ENCODE measurements at places on chromosomes 1 and 21.
A peak's percentile ranks its signal among the peaks of the same experiment; 100 is the strongest.

DNA sequence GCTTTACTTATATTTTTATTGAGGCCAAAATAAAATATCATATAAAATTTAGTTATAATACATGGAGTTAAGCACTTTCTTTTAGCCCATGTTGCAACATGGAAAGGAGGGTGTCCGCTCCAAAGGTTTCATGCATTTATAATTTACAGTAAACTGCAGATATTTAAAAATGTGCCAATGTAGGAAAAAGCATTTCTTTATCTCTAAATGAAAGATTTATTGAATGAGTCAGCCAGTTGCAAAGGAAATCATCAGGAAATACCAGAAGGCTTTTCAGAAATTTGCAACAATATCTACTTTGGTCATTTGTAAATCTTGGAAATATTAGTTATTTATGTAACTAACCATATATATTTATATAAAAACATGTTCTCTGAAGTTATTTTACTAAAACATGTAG, 12.1 kb downstream of the ATP6V1G3 start:
- DNase-seq: no peak

DNA sequence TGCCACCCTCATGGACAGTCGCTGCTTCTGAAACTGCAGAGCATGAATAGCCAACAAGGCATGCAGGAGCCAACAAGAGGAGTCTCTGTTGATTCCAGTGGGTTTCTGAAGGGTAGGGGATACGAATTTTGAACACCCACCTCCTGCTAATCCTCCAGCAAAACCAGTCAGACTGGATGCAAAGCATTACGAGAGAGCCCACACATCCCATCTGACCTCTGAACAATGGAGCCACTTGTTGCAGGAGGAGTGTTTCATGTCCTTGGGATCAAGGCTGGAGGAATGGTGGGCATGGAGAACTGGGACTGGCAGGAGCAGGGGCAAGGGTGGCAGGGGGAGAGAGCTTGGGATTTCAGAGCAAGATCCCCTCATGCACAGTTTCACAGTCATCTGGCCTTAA, 1.6 kb downstream of the VTCN1 start:
- DNase-seq: no peak

DNA sequence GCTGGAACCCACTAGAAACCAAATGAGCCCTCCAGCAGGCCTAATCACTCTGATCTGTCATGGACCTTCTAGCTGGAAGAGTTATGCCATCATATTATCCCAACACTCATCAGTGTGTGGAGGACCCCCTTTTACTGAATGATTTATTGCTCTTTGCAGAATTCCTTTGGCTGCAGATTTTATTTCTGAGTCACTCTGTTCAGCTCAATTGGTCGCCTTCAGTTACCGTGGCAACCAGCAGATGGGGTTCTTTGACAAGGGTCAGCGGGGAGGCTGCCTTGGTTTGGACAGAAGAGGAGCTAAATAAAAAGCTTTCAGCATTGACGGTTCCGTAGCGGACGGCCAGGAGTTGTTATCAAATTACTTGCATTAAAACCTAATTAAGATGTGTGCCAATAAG, 220.1 kb downstream of the SDCCAG8 start:
- DNase-seq: no peak

DNA sequence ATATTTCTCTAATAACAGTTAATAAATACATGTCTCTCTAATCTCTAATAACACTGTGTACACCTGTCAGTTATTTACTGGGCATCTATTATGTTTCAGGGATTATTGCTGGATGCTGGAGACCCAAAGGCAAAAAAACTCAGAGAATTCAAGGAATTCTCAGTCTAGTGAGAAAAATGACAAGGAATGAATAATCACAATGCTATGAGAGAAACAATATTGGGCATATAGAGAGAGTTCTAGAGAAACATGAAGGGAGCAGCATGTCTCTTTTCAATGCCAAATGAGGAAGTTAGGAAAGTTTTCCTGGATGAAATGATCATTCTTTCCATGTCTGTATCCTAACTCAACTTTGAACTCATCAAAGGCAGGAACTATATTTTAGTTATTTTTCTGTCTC, 82.8 kb downstream of the TNFSF18 start:
- no peak for DNase-seq

GRCh38 chr1:152866321-152866720, 6.5 kb downstream of the LCE7A start:
- DNase-seq: no peak

DNA sequence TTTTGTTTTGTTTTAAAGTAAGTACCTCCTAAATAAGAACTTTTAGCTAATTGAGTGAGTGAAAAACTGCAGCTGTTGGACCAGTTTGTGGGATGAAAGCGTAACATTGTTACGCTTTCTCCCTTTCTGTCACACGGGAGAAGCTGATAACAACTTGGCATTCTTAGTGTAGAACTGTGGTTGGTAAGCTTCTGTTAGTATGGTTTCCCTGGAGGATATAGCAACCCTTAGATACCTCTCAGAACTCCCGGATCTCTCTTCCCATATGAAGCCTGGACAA, 98.2 kb downstream of the CACHD1 start:
- no peak for DNase-seq

- DNase-seq: no peak
Measured at GRCh38 chr21:38268864-38269575, 12.2 kb downstream of the KCNJ15 start.

DNA sequence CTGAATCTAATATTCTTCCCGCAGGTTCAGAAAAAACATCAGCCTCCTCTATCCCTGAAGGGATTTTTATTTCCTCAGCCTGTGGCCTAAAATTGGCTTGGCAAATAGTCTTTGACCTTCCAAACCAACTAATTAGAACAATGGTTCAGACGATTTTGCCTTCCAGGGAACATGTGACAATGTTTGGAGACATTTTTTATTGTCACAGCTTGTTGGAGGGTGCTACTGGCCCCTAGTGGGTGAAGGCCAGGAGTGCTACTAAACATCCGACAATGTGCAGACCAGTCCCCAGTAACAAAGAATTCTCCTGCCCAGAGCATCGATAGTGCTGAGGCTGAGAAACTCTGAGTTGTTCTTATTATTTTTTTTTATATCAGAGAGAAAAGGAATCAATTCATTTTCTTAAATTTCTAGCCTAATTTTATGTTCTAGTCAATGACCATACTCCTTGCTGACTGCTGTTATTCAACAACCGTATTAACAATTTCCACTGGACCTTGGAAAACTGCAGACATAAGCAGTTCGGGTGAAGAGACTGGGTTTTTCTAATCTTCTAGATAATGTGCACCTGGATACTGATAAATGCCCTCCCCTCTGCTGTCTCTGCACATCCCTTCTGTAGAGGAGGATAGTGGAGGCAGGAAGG, 280.7 kb downstream of the LMX1A start:
- DNase-seq: no peak

GRCh38 chr1:115732316-115732715, 36.2 kb downstream of the CASQ2 start:
- DNase-seq: no peak

GRCh38 chr1:4871373-4871772, 217.0 kb downstream of the AJAP1 start:
- no peak for DNase-seq

- DNase-seq: no peak
Measured at GRCh38 chr1:32219022-32219421, 3.1 kb downstream of the TMEM234 start.

DNA sequence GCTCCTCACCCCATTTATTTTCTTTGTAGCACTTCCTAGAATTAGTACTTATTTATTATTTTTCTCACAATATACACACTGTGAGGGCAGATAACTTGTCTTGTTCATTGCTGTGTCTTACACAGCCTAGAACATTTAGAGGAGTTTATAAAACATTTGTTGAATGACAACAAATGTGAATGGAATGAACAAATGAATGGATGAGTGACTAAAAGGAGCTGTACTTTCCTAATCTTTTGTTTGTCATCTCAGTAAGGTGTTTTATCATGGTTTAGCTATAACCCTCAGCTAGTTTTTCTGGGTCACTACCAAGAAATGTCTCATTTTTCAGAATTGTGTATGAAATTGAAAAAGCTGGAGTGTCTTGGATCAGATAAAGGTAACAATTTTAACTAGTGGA, 239.3 kb upstream of the KCNK2 start:
- DNase-seq: no peak

DNA sequence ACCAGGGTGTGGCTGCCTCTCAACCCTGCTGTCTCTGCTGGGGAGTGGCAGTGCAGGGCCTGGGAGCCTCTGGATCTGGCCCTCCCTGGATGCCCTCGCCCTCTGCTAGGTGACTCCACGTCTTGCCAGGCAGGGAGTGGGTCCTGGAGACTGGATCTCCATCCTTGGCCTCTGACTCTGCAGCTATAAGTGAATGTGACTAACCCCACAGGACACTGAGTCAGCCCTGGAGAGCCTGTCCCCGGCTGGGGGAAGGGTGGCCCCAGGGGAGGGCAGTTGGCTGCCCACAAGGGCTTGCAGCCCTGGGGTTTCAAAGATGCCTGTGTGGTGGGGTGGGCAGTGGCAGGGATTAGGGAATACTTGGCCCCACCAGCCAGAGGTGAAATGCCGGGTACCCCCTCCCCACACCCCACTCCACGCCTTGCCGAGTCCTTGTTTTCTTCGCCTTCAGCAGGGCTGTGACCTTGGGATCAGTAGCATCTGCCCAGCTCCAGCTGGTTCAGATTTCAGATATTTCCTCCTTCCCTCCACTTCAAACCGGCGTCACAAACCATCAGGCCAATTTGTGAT, 1.9 kb upstream of the MYBPH start:
- peak; percentile 23 for DNase-seq

GRCh38 chr1:161985301-161985822, 38.3 kb downstream of the OLFML2B start:
- DNase-seq: no peak

DNA sequence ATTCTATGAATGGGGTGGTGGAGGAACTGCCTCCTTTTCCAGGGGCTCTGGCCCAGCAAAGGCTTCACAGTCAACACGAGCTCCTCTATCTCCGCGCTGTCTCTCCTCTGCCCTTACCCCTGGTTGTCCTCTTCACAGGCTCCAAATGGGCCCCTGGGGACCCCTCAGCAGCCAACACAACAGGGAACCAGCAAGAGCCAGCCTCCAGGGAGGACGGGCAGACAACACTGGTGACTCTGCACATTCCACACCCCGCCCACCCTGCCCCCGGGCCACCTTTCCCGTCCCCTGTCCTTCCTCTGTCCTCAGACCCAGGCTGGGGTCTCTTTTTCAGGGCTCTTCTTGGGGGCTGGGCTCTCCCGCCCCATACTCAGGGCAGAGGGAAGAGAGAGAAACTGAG, 17.5 kb upstream of the ETV3 start:
- no peak for DNase-seq

- DNase-seq: no peak
Measured at GRCh38 chr1:196733091-196733970, 41.3 kb upstream of the CFHR3 start.

GRCh38 chr1:173097001-173097400, 46.3 kb upstream of the TNFSF18 start:
- DNase-seq: no peak

GRCh38 chr1:8599646-8600212, 217.7 kb downstream of the RERE start:
- DNase-seq: no peak

DNA sequence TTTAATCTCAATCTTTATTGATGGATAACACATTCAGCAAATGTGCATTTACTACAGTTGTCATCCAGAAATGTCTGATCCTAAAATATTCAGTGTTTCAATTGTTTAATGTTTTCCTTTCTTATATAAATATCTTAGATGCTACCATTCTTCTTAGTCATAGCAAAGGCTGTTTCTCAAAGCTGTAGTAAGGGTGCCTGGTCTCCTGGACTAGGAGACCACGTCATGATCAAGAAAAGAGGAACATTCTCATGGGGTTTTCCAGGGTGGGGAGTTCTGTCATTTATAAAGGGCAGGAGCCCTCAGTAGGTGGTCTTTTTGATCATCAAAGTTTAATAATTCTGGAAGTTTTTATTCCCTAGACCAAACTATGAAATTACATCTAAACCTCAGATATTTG, 292.8 kb downstream of the HMCN1 start:
- no peak for DNase-seq

DNA sequence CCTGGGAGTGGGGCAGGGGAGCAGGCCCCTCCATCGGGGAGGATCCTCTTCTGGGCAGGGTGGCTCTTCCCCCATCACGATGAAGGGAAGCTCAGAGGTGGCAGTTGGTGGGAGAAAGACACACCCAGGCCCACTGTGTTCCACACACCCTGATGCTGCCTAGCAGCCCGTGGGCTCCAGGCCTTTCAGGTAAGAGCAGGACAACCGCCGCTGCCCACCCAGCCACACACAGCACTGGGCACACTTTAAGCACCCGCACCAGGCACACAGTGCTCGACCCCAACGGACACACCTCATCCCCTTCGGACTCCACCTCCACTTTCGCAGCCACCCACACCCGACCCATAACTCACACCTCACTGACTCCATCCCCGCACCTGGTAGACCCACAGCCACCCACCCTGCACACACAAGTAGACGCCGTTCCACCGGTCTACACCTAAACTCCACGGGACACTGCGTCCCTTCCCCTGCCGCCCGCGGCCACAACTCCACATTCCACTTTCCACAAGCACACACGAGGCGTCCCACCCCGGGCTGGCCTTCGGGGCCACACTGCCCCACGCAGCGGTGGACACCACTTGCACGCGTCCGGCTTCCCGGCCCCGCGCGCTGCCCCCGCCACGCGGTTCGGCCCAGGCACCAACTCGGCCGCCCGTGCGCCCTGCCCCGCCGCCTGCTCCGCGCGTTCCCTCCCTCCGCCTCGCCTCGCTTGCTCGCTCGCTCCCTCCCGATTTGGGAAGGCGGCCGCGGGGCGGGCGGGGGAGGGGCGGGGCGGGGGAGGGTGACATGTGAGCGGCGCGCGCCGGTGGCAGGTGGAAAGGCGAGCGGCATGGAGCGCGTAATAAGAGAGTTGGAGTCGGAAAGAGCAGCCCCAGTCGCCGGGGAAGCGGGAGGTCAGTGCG, at the start of gene KCNQ4:
TSS of gene KCNQ4 (plus strand) at position 787 of the 905 bp plus-strand sequence. CDS start 307 bp downstream, outside the sequence.
- DNase-seq: no peak

- no peak for DNase-seq
Measured at GRCh38 chr1:199875856-199876255, 151.7 kb upstream of the NR5A2 start.

DNA sequence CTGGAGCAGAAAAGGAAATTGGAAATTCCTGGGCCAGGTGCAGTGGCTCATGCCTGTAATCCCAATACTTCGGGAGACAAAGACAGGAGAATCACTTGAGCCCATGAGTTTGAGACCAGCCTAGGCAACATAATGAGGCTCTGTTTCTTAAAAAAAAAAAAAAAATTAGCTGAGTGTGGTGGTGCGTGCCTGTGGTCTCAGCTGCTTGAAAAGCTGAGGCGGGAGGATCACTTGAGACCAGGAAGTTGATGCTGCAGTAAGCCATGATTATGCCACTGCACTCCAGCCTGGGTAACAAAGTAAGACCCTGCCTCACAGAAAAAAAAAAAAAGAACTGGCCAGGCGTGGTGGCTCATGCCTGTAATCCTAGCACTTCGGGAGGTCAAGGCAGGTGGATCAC, 56.7 kb downstream of the SRSF11 start:
- DNase-seq: no peak

GRCh38 chr1:183198463-183198862, 12.4 kb downstream of the LAMC2 start:
- no peak for DNase-seq

Data from T1000 (cell line).